Frontal cortex (tissue), 4 donors: ENCODE measurements at places on chromosomes 6 and 20.
A peak's percentile ranks its signal among the peaks of the same experiment; 100 is the strongest.

DNA sequence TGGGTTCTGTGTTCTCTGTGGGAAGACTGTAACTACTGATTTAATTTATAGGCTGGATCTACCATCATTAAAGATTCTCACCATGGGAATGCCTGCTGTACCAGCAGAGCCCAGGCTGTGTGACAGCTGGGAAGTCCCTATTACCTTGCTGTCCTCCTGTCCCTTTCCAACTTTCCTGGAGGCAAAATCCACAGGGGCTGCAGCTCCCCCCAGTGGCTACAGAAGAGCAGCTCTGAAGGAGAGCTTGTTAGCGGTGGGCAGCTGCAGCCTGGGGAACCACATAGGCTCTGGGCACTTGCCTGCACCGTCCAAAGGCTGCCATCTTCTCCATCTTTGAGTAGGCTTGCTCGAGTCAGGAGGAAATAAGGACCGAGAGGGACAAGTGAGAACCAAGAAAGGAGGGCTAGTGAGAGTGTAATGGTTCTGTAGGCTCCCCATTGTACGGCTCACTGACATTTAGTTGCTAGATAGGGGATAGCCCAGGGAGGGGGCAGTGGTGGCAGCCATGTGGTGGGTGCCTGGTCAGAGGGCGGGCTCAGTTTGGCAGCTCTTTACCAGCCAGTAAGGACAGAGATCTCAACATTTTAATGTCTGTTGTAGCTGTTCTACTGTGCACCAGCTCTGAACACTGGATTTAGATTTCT lies 155.1 kb upstream of the MLIP start:
- DNase-seq, result peak; percentile 55

DNA sequence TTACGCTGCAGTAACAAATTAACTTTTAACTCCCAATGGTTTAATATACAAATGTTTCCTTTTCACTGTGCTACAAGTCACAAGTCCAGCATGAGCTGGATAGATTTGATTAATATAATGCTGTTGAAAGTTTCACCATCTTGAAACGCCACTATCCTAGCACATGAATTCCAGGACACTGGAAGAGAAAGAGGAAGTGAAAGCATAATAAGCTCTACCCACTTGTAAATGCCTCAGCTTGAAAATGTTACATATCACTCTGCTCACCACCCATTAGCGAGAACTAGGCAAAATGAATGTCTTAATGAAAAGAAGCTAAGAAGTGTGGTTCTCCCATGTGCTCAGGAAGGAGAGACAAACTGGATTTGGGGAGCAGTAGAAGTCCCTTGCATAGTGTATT lies 46.9 kb downstream of the PCSK2 start:
- DNase-seq, result no peak

- no peak for DNase-seq
Measured at GRCh38 chr6:3841066-3841454, 8.1 kb upstream of the FAM50B start.

GRCh38 chr6:158818581-158819212 lies 471 bp downstream of the EZR start:
- peak; percentile 55 for DNase-seq

DNA sequence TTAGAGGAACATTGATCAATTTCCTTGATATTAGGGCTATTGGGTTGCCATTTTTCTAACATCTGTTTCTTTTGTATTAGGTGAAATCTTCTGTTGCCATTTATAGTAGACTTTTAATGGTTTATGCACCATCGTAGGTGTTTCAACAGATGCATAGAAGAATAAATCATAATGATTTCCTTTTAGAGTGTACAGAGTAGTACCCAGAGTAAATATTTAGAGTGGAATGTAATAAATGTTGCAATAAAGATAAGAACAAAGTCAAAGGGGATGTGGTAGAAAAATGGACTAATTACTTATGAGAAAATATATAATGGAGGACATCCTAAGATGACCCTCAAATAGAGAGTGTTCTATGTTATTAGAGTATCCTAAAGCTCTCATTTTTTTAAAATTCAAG lies 643.0 kb upstream of the CITED2 start:
- no peak for DNase-seq

DNA sequence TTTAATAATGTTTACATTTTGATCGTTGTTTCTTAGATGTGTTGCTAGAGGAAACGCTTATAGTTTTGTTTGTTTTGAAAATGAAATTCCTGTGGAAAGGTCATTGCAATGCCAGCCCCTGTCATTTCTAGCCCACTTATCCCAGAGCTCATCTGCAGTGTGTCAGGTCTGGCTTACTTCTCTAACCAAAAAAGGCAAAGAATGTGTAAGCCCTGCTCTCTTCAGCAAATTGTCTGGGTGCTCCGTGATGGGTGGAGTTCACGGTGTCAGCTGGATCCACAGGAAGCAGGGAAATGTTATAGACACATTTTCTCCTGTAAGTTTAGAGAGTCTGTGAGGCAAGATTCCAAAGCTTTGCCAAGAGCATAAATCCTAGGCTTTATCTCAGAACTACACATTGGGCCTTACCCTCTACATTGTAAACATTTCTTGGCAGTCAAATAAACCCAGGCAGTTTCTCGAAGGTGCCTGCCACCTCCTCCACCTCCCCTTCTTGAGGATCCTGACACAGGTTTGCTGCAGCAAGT lies 50.9 kb downstream of the RPRD1B start:
- no peak for DNase-seq

DNA sequence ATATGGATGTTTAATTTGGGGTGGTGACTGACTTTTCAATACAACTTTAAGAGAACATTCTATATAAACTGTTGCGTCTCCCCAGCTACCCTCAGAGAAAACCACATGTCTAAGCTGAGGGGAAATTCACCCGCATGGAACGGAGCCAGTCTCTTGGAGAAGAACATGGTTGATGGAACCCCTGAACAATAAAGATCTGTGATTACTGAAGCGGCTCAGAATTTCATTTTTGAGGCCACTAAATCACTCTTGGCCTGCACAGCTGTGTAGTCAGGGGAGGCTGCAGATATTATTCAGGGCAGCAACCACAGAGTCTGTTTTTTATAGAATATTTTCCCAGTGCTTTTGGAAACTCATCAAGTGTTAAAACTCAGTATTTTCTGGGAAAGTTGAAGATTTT lies 73.8 kb downstream of the EYA4 start:
- DNase-seq, result no peak

GRCh38 chr20:62618611-62619529 lies 23.4 kb upstream of the SLCO4A1 start:
- DNase-seq, result no peak

GRCh38 chr6:47351621-47352020 lies 41.9 kb upstream of the TNFRSF21 start:
- DNase-seq, result no peak

- no peak for DNase-seq
Measured at GRCh38 chr20:38343311-38344106, 2.8 kb upstream of the LBP start.

DNA sequence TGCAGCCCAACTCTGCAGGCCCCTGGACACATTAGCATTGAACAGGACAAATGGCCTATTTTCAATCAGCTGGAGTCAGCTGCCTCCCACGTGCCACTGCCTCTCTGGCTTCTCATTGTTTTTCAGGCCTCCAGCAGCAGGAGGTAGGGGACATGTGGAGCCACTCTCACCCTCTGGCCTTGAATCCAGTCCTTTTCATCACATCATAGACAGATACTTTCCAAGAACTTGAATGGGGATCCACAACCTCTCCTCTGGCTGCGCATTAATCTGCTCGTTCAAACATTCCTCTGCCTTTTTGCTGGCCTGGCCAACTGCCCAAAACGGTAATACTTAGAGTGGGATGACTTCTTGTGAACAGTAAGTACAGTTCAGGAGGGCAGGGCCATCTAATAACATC lies 592.3 kb downstream of the PKHD1 start:
- no peak for DNase-seq
